ENCODE measurements at places on chromosomes 6 and 20.

DNA sequence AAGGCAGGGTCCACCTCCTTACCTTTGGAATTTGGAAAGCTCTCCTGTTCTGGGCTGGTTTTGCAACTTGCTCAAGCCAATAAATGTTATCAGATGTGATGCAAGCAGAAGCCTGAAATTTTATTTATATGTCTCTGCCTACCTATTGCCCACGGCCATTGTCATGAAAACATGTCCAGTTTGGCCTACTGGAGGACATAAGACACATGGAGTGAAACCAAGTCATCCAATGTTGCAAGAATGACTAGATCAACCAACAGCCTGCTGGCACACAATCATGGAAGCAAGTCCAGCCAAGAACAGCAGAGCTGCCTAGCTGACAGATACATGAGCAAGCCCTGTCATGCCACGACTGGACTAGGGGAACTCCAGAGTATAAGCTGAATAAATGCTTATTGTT lies 56.7 kb upstream of the IRAK1BP1 start:
- DNase-seq: no peak

- DNase-seq: peak; percentile 14
Observed at GRCh38 chr20:1130847-1131246, 12.4 kb downstream of the PSMF1 start.

GRCh38 chr6:51049983-51050877 lies 231.6 kb downstream of the TFAP2B start:
- DNase-seq: peak; percentile 33

DNA sequence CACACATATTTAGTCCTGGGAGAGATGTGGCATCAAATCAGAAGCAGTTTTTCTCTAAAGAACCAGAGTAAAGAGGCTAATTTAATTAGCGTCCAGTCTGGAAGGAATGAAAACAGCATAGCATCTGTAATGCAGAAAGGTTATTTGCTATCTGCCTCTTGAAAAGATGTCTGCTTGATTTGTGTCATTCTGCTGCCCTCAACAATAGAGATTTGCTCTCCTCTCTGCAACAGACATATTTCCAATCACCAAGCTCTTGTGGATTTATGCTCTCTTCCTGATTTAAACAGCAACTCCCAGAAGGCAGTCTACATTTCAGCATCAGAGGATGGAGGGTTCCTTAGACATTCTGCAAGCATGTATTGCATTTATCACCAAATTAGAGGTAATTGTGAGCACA lies 53.5 kb upstream of the AKAP12 start:
- DNase-seq: no peak

- no peak for DNase-seq
Observed at GRCh38 chr20:14829906-14830305, 492.5 kb upstream of the FLRT3 start.

- DNase-seq: no peak
Observed at GRCh38 chr20:45912344-45912682, 358 bp upstream of the PLTP start.

- no peak for DNase-seq
Observed at GRCh38 chr20:55488593-55488992, 516.7 kb downstream of the CBLN4 start.

GRCh38 chr20:63008541-63009044 lies 1.8 kb upstream of the BHLHE23 start:
- no peak for DNase-seq

GRCh38 chr6:15672291-15672690 lies 9.5 kb upstream of the DTNBP1 start:
- DNase-seq: no peak

DNA sequence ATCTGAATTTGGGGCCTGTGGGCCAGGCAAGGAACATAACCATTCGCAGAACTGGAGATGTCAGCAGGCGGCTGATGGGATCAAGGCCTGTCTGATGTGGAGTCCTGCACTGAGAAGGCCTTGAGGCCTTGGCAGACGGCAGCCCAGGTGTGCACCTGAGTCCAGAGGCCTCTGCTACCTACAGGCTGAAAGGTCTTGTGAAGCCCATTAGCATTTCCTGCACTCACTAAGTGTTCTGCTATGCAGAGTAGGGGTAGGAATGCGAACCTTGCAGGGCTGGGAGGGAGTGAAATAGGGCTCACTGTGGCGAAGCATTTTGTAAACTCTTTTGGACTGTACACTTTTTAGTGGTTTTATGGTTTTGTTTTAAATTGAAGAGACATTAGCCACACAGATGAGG lies 48.3 kb upstream of the RNF24 start:
- no peak for DNase-seq

- no peak for DNase-seq
Observed at GRCh38 chr6:113401231-113401630, 455.9 kb upstream of the MARCKS start.

DNA sequence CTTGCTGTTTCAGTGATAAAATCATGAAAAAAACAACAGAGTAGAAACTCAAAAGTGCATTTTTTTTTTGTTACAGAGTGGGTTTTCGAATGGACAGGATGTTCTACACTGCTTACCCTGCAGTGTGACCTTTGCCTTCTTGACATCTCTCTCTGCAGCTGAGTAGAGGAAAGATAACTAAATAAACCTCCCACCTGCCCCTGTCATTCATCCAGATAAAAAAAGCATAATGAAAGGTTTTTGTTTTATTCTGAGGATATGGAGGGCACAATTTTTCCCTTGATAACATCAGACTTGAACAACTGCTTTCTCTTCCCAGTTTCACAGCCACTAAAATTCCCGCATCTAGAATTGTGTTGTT lies 193.6 kb upstream of the FOXQ1 start:
- no peak for DNase-seq

GRCh38 chr20:11457488-11457887 lies 460.2 kb upstream of the BTBD3 start:
- no peak for DNase-seq

GRCh38 chr6:26216886-26217713 lies 129.9 kb downstream of the HFE start:
- DNase-seq: no peak

DNA sequence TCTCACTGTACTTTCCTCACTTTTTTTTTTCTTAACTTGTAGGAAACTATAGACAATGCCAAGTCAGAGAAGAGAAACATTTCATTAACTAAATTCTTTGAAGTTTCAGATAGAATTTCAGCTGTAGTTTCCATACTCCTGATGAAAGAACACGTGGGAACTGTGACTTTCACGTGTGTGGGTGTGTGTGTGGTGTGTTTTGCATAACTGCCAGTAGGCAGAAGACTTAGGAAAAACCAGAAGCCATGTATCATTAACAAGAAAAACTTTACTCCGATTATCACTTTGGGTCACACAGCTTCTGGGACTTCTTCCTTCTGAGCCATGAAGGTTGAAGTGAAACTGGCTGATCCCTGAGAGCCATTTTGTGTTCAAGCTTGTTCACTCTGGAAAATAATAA lies 483.3 kb downstream of the TFAP2B start:
- no peak for DNase-seq

GRCh38 chr6:151498327-151498726 lies 4.5 kb downstream of the CCDC170 start:
- no peak for DNase-seq

- DNase-seq: no peak
Observed at GRCh38 chr20:33092361-33092760, 12.9 kb downstream of the BPIFB4 start.

- DNase-seq: no peak
Observed at GRCh38 chr6:7218406-7218988, 94.5 kb downstream of the SSR1 start.

DNA sequence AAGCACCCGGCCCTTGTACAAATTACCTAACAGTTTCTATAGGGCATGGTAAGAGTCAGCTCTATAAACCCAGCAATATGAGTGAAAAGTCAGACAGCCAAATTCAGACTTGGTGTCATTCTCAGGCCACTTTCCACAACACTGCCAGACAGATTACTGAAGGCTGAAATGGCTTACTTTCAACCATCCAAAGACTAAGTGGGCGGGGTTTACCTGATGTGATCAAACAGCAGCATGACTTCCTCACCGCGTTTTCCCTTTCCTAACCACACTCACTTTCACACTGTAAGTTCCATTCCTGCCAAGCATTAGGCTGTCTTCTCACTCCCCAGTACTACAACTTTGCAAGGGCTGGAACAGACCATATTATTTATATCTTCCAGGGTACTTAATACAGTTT lies 85.9 kb downstream of the SMLR1 start:
- no peak for DNase-seq

DNA sequence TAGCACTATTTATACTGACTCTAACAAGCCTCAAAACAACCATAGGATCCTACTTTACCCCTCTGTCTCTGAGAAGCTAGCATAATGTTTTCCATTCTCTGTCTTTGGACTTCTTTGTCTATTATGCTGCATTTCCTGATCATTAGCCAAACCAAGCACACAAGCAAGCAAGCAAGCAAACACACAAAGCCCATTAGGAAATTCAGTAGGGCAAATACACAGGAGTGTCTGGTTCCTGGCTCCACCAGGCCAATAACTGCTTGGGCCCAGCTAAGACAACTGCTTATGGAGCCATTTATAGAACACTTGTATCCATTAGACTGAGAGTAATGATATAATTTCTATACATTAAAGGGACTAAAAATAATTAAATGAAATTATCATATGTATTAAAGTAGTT lies 952.9 kb upstream of the EPHA7 start:
- DNase-seq: peak; percentile 99

DNA sequence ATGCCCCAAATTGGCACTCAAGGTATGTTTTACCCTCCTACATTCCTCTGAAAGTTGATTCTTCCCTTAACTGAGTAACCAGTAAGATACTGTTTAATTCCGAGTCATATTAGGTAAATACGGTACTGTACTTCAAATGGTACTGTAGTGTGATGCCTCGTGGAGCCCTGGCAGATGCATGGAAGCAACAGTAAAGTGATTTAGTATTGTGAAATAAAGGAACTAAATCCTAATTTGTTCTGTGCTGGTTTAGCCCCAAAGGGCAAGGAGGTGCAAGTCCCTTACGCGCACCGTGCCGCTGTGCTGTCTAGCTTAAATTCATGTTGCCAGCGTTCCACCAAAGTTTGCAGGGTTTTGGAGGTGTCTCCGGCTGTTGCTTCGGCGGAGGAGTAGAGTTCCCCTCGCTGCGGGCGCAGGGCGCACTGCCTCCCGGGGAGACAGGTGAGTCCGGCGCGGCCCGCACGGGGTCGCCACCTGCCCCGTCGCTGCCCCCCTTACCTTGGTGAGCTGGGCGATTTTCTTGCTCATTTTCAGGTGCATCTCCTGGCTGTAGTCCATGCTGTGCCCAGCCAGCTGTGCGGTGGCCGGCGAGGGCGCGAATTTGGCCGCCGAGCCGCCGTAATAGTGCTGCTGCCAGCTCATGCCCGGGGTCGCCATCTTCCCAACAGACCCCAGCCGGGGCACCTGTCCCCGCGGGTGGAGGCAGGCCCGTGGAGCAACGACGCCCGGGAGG lies 655 bp downstream of the FAM184A start:
- peak; percentile 24 for DNase-seq

DNA sequence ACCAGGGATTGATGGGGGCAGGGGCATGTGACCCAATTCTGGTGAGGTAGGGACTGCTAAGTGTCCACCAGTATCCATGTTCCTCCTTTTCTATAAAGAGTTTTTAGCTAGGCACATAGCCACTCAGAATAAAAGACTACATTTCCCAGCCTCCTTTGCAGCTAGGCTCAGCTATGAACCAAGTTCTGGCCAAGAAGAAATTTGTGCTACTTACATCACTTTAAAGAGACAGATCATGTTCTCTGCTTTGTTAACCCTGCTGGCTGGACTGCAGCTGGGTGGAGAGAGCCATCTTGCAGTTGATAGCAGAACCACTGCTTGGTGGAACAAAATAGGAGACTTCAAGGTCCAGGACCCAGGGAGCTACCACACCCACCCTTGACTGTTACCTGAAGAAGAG lies 5.3 kb upstream of the CCM2L start:
- peak; percentile 26 for DNase-seq

DNA sequence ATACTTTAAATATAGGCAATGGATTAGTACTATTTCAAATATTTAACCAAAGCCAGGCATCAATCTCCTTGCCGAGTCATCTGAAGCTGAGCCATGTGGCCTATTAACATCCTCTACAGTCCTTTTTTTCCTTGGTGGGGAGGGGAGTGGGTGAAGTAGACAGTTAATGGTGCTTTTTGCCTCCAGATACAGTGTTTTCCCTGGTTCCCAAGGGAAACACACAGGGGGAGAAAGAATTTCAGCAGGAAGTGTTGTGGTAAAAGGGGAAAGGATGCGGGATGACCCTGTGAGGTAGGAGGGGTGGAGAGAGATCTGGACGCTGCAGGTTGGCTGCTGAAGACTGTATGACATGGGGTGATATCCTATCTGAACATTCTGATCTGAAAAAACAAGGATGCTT lies 9.6 kb downstream of the CLDN20 start:
- peak; percentile 81 for DNase-seq

- DNase-seq: peak; percentile 70
Observed at GRCh38 chr6:163323705-163324104, 90.8 kb upstream of the QKI start.

DNA sequence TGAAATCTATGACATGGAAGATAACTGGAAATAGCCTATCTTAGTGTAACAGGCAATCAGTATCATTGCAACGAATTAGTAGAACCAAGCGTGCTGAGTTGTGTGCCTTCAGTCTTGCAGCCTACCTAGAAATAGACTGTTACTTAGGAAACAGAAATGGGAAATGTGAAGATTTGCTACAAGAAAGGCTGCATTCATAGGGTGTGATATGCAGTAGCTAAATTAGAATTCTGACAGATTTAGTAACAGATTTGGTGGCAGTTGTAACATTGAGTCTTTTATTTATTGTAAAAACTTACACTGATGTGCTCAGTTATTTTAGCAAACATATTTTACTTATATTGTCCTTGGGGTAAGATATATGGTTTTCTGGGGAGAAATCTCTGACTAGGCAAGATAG lies 56.2 kb downstream of the MAP7 start:
- no peak for DNase-seq

DNA sequence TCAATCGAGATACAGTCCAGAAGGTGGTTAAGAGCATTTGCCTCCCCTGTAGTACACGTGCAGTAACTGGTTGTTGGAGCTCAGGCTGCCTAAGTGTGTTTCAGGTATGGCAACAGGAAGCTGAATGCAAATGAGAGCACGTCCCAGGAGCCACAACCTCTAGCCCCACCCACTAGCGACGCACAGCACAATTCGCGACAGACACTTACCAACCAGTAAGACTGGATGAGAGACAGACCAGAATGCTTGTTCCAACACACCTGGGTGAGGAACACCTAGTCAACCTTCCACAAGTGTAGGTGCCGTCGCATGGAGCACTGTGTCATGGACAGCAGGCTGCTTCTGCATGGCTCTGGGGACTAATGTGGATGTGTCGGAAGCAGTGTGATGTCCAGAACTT lies 7.2 kb upstream of the SERPINB1 start:
- no peak for DNase-seq

DNA sequence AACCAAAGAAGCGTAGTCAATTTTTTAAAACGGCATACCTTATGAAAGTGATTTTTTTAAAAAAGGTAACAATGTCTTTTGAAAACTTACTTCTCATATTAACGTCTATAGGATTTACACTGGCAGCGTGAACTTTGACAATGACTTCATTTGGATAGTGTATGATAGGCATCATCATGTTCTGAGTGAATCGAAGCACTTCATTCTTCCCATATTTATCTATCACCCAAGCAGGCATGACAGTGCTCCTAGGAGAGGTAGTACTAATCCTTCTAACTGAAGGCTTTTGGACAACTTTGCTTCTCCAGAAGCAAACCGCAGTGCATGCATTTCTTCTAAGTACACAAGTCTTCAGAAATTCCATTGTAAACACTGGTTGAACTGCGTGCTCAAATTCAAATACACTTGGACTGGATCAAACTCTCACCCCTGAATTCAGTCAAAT lies 618 bp downstream of the RTN4IP1 start:
- DNase-seq: peak; percentile 39

- DNase-seq: no peak
Observed at GRCh38 chr6:8948733-8949132, 513.4 kb upstream of the SLC35B3 start.

All from pons (tissue), 1 donor.